ENCODE measurements at places on chromosomes 1 and 21.

DNA sequence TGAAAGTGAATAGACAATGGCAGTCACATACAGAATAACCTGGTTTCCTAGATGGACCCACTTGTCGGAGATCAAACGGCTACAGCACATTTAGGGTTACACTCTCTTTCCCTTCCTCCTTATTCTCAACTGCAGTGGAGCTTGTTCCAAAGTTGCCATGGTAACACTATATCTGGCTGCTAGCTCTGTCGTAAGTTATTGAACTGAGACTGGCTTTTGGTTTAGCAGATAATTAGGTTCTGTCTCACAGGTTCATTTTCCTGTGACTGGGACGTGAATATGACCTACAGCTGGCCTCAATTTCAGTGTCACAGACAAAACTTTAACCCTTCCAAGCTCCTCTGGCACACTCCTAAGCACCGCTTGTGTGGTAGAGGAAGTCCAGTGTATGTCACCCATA, 875.8 kb downstream of the USP25 start:
- no peaks in the 10 kb centered on the region for H3K27me3 ChIP-seq
- no peaks in the 10 kb centered on the region for H3K4me1 ChIP-seq
- no peak overlapping the region for H3K27ac ChIP-seq
- no peak for DNase-seq

- no peak for DNase-seq
- H3K27ac ChIP-seq = no peak overlapping the region
- no peak overlapping the region for H3K4me3 ChIP-seq
- peaks cover 5% of the 10 kb centered on the region for H3K36me3 ChIP-seq
Observed at GRCh38 chr1:230646710-230647302, 4.5 kb downstream of the COG2 start.

GRCh38 chr1:151137789-151138188, 8.6 kb downstream of the SEMA6C start:
- DNase-seq = no peak
- no peaks in the 10 kb centered on the region for H3K27me3 ChIP-seq
- no peak overlapping the region for H3K27ac ChIP-seq
- H3K4me3 ChIP-seq = no peak overlapping the region

DNA sequence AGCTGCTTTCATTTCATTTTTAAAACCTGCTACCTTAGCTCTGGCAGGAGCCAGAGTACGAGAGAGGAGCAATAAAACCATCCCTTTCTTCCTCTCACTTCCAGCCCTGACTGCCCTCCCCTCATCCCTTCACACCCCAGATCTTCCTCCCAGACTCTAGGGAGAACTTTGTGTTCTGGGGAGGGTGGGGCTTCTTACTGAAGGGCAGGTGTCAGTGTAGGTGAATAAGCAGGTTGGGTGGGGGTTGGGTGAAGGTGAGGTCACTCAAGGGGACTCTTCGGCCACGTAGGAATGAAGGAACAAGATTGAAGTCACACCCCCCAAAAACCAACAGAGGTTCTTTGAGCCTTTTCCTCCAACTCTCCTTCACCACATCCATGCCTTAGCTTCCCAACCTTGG, 88.9 kb downstream of the CD58 start:
- H3K27me3 ChIP-seq = no peaks in the 10 kb centered on the region
- no peaks in the 10 kb centered on the region for H3K36me3 ChIP-seq
- no peak for DNase-seq
- no peak overlapping the region for H3K27ac ChIP-seq
- H3K4me1 ChIP-seq = peaks cover 17% of the 10 kb centered on the region

GRCh38 chr1:10825592-10825991, 29.1 kb upstream of the CASZ1 start:
- no peak overlapping the region for H3K4me3 ChIP-seq
- no peak overlapping the region for H3K27ac ChIP-seq
- DNase-seq = no peak
- peaks cover 88% of the 10 kb centered on the region for H3K27me3 ChIP-seq

DNA sequence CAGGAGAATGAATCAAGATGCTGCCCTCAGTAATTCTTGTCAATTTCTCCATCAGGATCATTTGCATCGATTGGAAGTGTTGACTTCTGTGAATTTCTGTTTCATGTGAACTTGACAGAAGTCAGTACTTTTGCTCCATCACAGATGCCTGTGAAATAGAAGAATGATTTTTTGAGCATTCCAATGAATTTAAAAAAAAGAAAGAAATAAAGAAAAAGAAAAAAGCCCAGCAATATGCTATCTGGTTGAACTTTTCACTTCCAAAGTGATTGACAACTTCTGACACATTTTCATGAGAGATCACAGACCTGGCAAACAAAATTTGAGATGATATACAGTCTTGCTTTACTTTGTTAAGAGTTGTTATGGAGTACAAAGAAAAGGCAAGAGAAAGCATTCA, 175.3 kb downstream of the RWDD3 start:
- H3K27me3 ChIP-seq = no peaks in the 10 kb centered on the region
- no peak for DNase-seq
- H3K4me3 ChIP-seq = no peak overlapping the region
- no peaks in the 10 kb centered on the region for H3K36me3 ChIP-seq
- no peak overlapping the region for H3K27ac ChIP-seq
- H3K4me1 ChIP-seq = no peaks in the 10 kb centered on the region

DNA sequence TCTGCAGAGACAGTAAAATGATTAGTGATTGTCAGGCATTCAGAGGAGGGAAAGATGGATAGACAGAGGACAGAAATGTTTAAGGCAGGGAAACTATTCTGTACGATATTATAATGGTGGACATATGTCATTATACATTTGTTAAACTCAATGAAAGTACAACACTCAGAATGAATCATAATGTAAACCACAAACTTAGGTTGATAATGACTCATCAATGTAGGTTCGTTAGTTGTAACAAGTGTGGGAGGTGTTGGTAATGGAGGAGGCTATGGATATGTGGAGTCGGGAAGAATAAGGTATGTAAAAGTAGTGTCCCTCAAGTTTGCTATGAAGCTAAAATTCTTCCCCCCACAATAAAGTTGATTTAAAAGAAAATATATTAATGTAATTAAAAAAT, 455.0 kb downstream of the BRINP3 start:
- H3K27me3 ChIP-seq = no peaks in the 10 kb centered on the region
- no peak overlapping the region for H3K4me3 ChIP-seq
- no peaks in the 10 kb centered on the region for H3K36me3 ChIP-seq
- no peak for DNase-seq
- no peaks in the 10 kb centered on the region for H3K4me1 ChIP-seq

DNA sequence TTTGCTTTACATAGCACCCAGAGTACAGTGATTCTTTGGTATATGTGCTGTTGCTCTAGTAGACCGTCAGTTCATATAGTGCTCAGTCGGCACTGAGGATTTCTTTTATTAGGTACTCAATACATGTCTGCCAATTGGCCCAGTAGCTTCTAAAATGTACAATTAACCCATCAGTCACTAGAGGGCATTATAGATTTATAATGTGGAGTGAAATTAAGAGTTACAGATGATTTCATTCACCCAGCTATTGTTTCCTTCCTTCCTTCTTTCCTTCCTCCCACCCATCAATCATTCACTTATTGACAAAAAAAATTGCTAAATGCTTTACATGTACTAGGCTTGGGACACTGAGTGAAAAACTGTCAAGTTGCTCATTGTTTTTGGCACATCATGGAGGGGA, 263.6 kb upstream of the USP24 start:
- no peak overlapping the region for H3K27ac ChIP-seq
- no peak overlapping the region for H3K4me3 ChIP-seq
- H3K27me3 ChIP-seq = no peaks in the 10 kb centered on the region
- H3K4me1 ChIP-seq = peaks cover 4% of the 10 kb centered on the region
- DNase-seq = no peak
- H3K36me3 ChIP-seq = no peaks in the 10 kb centered on the region

DNA sequence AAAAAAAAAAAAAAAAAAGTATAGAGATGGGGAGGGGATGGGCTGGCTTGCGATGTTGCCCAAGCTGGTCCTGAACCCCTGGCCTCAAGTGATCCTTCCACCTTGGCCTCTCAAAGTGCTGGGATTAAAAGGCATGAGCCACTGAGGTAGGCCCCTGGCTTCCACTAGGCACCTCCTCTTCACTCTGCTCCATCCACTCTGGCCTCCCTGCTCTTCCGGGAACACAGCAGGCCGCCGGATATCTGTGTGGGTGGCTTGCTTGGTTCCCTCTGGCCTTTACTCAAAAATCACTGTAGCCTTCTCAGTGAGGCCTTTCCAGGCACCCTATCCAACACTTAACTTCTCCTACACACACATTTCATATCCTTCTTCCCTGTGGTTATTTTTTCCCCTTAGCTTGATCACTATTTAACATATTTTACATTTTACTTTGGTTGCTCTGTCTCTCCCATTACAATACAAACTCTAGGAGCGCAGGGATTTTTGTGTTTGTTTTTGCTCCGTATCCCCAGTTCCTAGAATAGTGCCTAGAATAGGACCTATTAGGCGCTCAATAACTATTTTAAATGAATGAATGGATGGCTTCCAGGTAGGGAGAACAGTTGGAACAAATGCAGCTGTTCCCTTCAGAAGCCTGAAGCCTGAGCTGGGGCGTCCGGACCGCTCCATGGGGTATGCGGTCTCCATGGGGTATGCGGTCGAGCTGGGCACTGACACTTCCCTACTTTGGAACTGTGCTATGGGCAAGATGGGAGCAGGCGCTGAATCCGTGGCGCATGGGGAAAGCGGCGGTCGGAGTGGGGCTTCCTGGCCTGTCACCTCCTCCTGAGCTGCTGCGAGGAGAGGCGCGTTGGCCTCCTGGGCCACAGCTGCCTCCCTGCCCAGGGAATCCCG, 46.7 kb downstream of the H3-3A start:
- peak overlapping the region; percentile 23 for H3K4me3 ChIP-seq
- H3K36me3 ChIP-seq = no peaks in the 10 kb centered on the region
- DNase-seq = peak; percentile 75
- H3K27me3 ChIP-seq = no peaks in the 10 kb centered on the region

- H3K4me1 ChIP-seq = no peaks in the 10 kb centered on the region
- no peaks in the 10 kb centered on the region for H3K27me3 ChIP-seq
- H3K4me3 ChIP-seq = no peak overlapping the region
Observed at GRCh38 chr21:25350056-25350455, 257.2 kb downstream of the MRPL39 start.

DNA sequence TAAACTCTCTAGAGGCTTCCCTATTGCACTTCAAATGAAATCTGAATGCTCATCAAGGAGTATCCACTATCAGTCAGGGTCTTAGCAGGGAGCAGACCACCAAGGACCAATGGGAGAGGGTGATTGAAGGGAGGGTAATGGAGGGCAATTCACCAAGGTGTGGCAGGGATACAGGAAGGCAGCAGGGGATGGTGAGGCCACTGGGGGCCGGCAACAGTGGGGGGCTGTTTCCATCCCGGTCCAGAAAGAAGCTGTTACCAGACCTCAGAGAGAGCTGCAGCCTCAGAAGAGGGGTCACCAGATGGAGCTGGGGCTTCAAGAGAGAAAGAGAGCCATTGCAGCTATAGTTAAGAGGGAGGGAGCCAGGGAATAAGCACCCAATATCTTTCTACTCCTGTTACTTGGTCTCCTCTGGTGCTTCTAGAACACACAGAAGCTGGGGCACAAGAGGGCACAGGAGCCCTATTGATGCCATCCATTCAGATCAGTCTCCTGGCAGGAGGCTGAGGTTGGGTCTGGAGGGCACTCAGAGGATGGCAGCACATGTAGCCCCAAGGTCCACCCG, 417.6 kb downstream of the PTPRU start:
- DNase-seq = no peak
- H3K4me1 ChIP-seq = no peaks in the 10 kb centered on the region
- no peak overlapping the region for H3K4me3 ChIP-seq
- H3K36me3 ChIP-seq = no peaks in the 10 kb centered on the region

DNA sequence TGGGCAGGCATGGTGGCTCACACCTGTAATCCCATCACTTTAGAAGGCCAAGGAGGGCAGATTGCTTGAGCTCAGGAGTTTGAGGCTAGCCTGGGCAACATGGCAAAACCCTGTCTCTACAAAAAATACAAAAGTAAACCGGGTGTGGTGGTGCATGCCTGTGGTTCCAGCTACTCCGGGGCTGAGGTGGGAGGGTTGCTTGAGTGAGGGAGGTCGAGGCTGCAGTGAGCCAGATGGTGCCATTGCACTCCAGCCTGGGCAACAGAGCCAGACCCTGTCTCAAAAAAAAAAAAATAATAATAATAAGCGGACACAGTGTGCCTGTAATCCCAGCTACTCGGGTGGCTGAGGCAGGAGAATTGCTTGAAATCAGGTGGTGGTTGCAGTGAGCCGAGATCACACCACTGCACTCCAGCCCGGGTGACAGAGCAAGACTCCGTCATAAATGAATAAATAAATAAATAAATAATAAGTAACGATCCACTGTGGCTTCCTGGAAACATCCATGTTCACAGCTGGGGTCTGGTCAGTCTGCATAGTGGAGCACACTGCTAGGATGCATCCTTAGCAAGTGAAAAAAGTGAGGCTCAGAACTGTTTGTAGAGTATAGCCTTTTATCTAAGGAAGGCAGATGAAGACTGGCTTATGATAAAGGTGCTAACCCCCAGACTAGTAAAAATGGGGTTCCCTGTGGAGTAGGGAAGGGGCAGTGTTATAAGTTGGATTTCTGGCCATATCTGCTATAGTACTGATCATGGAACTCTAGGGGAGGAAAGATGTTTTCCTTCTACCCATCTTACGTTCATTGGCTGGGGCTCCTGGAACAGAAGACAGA, 15.7 kb downstream of the PKNOX1 start:
- peaks cover 11% of the 10 kb centered on the region for H3K36me3 ChIP-seq
- no peak for DNase-seq
- peaks cover 36% of the 10 kb centered on the region for H3K4me1 ChIP-seq
- no peaks in the 10 kb centered on the region for H3K27me3 ChIP-seq
- no peak overlapping the region for H3K4me3 ChIP-seq

GRCh38 chr1:18883636-18884418, 18.5 kb downstream of the ALDH4A1 start:
- peaks cover 15% of the 10 kb centered on the region for H3K4me1 ChIP-seq
- H3K27me3 ChIP-seq = no peaks in the 10 kb centered on the region
- no peak overlapping the region for H3K27ac ChIP-seq
- peak; percentile 82 for DNase-seq
- peaks cover 12% of the 10 kb centered on the region for H3K36me3 ChIP-seq
- no peak overlapping the region for H3K4me3 ChIP-seq

- H3K36me3 ChIP-seq = no peaks in the 10 kb centered on the region
- no peak overlapping the region for H3K4me3 ChIP-seq
- H3K4me1 ChIP-seq = no peaks in the 10 kb centered on the region
- DNase-seq = peak; percentile 43
- H3K27ac ChIP-seq = no peak overlapping the region
Observed at GRCh38 chr1:62144238-62144831, 50.3 kb upstream of the L1TD1 start.

GRCh38 chr1:236509647-236510401, 14.0 kb upstream of the LGALS8 start:
- H3K27ac ChIP-seq = no peak overlapping the region
- no peaks in the 10 kb centered on the region for H3K27me3 ChIP-seq
- no peak overlapping the region for H3K4me3 ChIP-seq
- peaks cover 3% of the 10 kb centered on the region for H3K4me1 ChIP-seq
- peak; percentile 37 for DNase-seq

All from K562 (cell line).